ENCODE measurements at places on chromosomes 1 and 21.

DNA sequence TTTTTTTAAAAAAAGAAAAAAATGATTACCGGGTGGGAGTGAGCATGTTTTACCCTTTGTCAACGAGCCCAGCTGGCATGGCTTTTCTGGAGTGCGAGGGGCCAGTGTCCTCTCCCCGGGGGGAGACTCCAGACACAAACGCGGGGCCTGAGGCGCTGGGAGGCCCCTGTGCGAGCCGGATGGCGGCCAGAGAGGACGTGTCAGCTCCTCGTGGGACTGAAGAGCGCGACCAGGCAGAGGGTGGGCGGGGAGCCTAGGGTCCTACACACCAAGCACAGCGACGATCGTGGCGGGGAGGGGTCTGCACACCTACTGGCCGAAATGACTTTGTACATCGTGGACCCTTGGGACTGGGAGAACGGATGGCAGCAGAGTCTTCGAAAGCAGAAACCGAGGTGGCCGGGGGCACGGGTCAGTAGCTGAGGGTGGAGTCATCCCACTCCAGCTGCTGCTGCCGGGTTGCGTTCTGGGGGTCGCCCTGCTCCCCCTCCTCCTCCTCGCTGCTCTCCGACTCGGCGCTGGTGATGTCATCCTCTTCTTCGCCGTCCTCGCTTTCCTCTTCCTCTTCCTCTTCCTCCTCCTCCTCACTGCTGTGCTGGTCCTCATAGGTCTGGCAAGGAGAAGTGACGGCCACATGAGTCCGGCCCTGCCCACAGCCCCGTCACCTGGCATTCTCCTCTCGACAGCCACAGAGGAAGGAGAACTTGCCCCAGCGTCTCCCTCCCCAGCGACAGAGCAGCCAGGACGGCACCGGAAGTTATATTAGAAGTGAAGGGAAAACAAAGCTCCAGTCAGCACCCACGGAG is 78.8 kb downstream of the PIK3CD start:
- DNase-seq, result no peak

DNA sequence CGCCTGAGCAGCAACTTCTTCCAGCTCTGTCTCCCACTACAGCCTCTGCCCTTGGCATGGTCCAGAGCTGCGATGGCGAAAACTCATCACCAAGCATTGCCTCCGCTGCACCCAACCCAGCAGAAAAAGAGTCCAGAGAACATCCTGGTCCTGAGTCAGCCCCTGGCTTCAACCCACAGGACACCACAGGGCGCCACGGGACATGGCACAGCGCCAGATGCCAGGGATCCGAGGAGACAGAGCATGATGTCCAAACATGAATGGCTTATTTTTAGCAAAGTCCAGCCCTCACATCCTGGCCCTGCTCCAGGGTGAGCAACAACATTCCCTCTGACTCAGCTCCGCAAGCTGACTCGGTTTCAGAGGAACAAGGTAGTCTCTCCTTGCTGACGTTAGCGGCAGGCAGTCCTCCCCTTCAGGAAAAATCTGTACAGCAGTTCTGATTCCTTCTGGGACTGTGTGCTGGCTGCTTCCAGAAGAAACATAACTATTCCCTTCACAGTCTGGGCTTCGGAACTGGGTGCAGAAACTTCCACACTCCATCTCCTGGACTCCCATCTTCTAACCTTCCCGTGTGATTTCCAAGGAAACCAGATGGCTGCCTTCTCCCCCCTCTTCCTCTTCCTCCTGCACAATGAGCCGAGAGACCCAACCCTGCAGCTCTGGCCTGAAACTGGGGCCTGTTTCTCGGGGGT is 131.3 kb downstream of the TOMM20 start:
- no peak for DNase-seq

- no peak for DNase-seq
Observed at GRCh38 chr1:228265167-228265566, 57.3 kb downstream of the OBSCN start.

DNA sequence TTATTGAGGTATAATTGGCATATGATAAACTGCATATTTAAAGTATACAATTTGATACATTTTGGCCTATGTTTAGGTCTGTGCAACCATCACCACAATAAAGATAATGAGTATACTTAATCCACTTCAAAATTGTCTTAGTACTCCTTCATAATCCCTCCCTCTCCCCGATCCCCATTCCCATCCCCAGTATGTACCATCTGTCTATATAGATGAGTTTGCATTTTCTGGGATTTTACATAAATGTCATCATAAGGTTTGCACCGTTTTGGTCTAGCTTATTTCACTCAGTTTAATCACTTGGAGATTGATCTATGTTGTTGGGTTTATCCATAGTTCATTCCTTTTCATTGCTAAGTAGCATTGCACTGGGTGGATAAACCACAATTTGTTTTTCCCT is 74.3 kb downstream of the POFUT2 start:
- no peak for DNase-seq

- DNase-seq, result no peak
Observed at GRCh38 chr1:212401042-212401441, 13.6 kb downstream of the PACC1 start.

Measured in Jurkat, Clone E6-1 (cell line).